Neural progenitor cell (in vitro differentiated cells): ENCODE measurements at places on chromosomes 16 and 17. TPM values are rescaled to one million over a fixed set of nuclear protein-coding genes. Genes with fewer than 3 reads are reported as not detected.

DNA sequence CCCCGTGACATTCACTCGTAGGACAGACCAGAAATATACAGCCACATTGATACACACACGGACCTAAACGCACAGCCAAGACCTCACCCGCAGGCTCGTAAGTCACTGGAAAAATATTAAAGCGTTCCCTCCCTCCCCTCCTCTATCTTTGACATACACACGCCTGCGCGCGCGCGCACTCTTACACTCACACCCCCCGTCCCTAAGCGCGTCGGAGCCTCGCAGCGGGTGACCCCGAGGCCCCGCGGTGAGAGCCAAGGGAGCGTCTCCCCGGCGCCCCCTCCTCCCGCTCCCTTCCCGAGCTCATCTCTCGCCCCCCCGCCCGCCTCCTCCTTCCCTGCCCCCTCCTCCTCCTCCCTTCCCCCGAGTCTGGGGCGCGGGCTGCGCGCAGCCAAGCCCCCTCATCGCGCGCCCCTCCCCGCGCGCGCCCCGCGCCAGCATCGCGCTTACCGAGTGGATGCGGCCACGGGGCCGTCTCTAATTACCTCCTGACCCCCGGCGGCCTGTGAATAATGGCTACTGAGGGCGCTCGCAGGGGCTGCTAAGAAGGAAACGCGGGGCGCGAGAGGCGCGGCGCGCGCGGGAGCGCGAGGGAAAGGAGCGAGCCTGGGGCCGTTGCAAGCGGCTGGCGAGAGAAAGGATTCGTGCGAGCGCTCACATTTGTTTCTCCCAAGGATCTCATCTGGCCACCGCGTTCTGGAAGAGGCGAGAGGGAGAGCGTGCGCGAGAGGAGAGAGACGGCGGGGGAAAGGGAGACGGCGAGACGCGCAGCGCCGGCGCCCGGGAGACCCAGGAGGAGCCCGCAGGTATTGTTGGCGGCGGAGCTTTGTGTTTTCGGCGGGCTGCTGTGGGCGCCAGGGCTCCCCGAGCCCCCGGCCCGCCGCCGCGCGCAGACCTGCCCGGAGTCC lies 42.4 kb downstream of the RAI1 start:
- no peaks in the 10 kb centered on the region for H3K36me3 ChIP-seq
- peaks cover 87% of the 10 kb centered on the region for H3K27me3 ChIP-seq
- no peak overlapping the region for H3K27ac ChIP-seq
- peaks cover 25% of the 10 kb centered on the region for H3K4me1 ChIP-seq
- H3K4me3 ChIP-seq, result peak overlapping the region; percentile 74

TSNAXIP1 gene
- total RNA-seq, result 2.8 and 2.9 TPM in 2 replicates

DNA sequence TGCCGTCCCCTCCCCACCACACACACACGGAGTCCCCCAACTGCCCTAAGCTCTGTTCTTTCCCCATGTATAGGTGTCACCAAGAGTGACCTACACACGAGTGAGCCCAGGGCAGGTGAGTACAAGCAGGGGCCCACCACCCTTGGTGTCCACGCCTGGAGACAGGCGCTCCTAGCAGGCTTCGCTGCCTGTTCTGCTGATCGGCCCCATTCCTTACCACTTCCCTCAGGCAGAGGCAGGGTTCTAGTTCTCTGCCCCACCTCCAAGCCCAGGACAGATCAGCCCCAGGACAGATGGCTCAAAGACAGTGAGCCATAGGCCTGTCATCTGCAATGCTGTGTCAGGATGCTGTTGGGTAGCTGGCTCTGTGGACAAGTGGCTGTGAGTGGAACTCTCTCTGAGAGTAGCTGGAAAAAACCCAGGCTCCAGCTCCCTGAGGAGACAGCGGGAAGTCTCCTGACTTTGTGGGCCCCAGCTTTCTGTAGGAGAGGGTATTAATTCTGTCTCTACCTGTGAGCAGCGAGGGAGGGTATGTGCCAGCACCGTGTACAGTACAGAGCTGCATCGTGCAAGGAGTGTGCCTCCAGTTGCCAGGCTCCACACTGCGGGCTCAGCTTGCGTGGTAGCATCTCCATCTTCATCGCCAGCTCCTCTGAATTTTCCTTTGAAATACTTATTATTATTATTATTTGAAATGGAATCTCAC lies 897 bp downstream of the TP53I13 start:
- H3K27ac ChIP-seq, result no peak overlapping the region
- no peaks in the 10 kb centered on the region for H3K36me3 ChIP-seq
- peaks cover 36% of the 10 kb centered on the region for H3K27me3 ChIP-seq
- H3K4me1 ChIP-seq, result peaks cover 24% of the 10 kb centered on the region
- peak overlapping the region; percentile 71 for H3K4me3 ChIP-seq

DNA sequence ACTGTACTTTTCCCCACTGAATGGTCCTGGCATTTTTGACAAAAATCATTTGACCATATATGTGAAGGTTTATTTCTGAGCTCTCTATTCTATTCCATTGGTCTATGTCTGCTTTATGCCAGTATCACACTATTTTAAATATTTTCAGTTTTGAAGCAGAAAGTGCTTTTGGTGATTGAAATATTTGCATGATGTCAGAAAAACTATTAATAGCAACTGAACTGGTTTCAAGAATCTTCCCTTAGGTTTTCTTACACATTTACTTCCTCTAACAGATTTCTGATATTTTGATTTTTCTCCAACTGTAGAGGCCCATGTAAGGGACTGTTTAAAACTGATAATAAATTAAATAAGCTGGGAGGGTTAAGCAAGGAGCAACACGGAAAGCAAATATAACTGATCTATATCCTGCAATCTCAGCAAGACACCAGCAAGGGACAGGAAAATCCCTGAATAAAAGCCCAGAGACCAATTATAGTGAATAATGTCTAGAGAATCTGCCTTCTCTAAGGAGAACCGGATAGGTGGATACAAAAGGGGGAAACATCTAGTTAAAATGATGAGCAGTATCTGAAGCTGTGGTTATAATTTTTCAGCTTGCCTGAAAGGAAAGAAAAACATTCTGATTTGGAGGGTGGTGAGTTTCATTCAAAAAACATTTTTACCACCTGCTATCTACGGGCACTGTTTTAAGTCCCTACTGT lies 80.9 kb upstream of the STAC2 start:
- DNase-seq, result no peak
- no peak overlapping the region for H3K27ac ChIP-seq
- H3K27me3 ChIP-seq, result no peaks in the 10 kb centered on the region
- H3K4me3 ChIP-seq, result no peak overlapping the region
- peaks cover 4% of the 10 kb centered on the region for H3K4me1 ChIP-seq

- H3K4me1 ChIP-seq, result no peaks in the 10 kb centered on the region
- no peak overlapping the region for H3K4me3 ChIP-seq
- no peak overlapping the region for H3K27ac ChIP-seq
- H3K36me3 ChIP-seq, result no peaks in the 10 kb centered on the region
- no peak for DNase-seq
These were observed 46.0 kb downstream of the BEAN1 start for GRCh38 chr16:66473051-66473571.

PDILT gene
- not detected in 2 replicates for total RNA-seq

DNA sequence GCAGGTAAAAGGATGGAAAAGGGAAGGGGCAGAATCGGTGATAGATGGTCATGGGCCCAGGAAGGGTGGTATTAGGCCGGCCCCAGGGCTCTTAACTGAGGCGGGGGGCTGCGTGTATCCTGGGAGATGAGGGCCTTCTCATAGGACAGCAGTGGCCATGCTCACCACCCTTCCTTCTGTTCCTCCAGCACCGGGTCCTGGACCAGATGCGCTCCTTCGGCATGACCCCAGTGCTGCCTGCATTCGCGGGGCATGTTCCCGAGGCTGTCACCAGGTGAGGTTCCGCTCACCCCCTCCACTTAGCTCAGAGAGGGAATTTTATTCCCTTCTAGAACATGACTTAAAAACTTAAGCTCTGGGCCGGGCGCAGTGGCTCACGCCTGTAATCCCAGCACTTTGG lies 2.4 kb downstream of the NAGLU start:
- H3K27me3 ChIP-seq, result peaks cover 8% of the 10 kb centered on the region
- no peaks in the 10 kb centered on the region for H3K36me3 ChIP-seq
- no peak overlapping the region for H3K27ac ChIP-seq
- H3K4me3 ChIP-seq, result no peak overlapping the region
- DNase-seq, result no peak

- no peak overlapping the region for H3K27ac ChIP-seq
- peaks cover 93% of the 10 kb centered on the region for H3K27me3 ChIP-seq
- H3K36me3 ChIP-seq, result no peaks in the 10 kb centered on the region
- no peak for DNase-seq
These were observed 2.2 kb downstream of the MT3 start for GRCh38 chr16:56591377-56592060.

DNA sequence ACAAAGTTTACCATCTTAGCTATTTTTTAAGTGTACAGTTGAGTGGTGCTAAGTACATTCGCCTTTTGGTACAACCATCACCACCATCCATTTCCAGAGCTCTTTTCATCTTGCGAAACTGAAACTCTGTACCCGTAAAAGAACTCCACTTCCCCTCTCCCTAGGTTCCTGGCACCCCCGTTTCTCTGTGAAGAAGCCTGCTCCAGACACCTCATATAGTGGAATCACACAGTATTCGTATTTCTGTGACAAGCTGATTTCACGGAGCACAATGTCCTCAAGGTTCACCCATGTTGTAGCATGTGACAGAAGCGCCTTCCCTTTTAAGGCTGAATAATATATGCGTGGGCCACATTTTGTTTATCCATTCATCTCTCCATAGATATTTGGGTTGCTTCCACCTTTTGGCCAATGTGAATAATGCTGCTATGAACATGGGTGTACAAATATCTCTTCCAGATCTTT lies 54.2 kb upstream of the MAP3K14 start:
- H3K27me3 ChIP-seq, result peaks cover 15% of the 10 kb centered on the region
- H3K36me3 ChIP-seq, result no peaks in the 10 kb centered on the region
- peak overlapping the region; percentile 18 for H3K4me3 ChIP-seq
- no peak overlapping the region for H3K27ac ChIP-seq
- no peak for DNase-seq

DNA sequence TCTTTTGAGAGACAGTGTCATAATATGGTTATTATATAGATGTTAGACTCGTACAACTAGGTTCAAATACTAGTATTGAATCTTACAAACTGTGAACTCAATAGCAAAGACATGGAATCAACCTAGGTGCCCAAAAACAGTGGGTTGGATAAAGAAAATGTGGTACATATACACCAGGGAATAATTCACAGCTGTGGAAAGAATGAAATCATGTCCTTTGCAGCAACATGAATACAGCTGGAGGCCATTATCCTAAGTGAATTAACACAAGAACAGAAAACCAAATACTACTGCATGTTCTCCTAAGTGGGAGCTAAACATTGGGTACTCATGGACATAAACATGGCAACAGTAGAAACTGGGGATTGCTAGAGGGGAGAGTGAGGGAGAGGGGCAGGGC lies 8.1 kb downstream of the PHKB start:
- no peak for DNase-seq
- H3K27ac ChIP-seq, result no peak overlapping the region
- peaks cover 7% of the 10 kb centered on the region for H3K4me1 ChIP-seq
- no peak overlapping the region for H3K4me3 ChIP-seq

- no peaks in the 10 kb centered on the region for H3K4me1 ChIP-seq
- H3K4me3 ChIP-seq, result no peak overlapping the region
- no peaks in the 10 kb centered on the region for H3K27me3 ChIP-seq
- H3K36me3 ChIP-seq, result no peaks in the 10 kb centered on the region
These were observed 9.6 kb upstream of the STX4 start for GRCh38 chr16:31023627-31024226.

DNA sequence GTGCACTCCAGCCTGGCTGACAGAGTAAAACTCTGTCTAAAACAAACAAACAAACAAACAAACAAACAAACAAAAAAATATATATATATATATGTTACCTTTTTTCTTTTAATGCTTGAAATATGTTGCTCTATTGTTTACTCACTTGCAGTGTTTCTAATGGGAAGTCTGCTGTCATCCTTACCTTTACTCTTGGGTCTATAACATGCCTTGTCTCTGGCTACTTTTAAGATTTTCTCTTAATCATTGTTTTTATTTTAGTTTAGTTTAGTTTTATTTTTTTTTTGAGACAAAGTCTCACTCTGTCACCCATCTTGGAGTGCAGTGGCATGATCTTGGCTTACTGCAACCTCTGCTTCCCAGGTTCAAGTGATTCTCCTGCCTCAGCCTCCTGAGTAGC lies 16.1 kb upstream of the TNRC6A start:
- DNase-seq, result no peak
- no peak overlapping the region for H3K4me3 ChIP-seq
- no peak overlapping the region for H3K27ac ChIP-seq
- H3K36me3 ChIP-seq, result no peaks in the 10 kb centered on the region

CAPNS2 gene
- 0.24 TPM in 1 of 2 replicates, not detected in the other for total RNA-seq

GRCh38 chr16:57613514-57613913 lies 14.9 kb upstream of the ADGRG1 start:
- H3K4me3 ChIP-seq, result no peak overlapping the region
- peaks cover 3% of the 10 kb centered on the region for H3K4me1 ChIP-seq
- H3K27me3 ChIP-seq, result no peaks in the 10 kb centered on the region
- no peak for DNase-seq
- no peak overlapping the region for H3K27ac ChIP-seq
- no peaks in the 10 kb centered on the region for H3K36me3 ChIP-seq

CTF1 gene
- 0.39 and 1.5 TPM in 2 replicates for total RNA-seq

KRTAP4-6 gene
- not detected in 2 replicates for total RNA-seq

- H3K4me1 ChIP-seq, result peaks cover 7% of the 10 kb centered on the region
- DNase-seq, result peak; percentile 87
- no peak overlapping the region for H3K27ac ChIP-seq
- H3K36me3 ChIP-seq, result no peaks in the 10 kb centered on the region
- peak overlapping the region; percentile 50 for H3K4me3 ChIP-seq
These were observed 419 bp downstream of the RAB37 start for GRCh38 chr17:74737299-74738050.
